ENCODE measurements at places on chromosomes 7 and 10.

- DNase-seq, result no peak
Measured at GRCh38 chr10:71971769-71972555, 7.8 kb downstream of the CHST3 start.

DNA sequence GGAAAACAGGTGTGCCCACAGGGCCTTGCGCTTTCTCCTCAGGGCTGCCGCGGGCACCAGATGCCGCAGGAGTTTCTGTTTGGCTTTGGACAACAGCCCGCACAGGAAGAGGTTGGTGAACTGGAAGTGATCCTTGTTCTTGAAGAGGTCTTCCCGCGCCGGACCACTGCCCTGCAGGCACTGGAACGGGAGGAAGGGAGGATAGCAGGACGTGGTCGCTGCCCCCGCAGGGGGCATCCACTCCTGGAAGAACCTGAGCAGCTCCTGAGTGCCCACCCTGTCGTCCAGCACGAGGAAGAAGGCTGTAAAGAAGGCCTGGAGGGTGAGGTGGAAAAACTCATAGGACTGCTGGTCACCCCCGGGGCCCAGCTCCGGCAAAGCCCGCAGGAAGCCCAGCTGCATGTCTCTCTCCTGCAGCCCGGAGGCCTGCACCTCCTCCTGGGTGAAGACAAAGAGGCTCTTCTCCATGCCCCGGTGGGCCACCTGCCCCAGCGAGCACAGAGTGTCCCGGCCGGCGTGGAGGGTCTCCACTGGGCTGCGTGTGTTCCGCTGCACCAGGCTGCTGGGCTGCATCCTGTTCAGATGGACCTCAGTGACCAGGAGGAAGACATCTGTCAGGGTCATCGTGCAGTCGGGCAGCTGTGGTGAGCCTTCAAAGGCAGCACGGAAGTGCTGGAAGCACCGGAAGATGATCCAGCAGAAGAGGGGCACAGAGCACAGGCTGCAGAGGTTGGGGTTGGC, 26.9 kb downstream of the NOD1 start:
- DNase-seq, result no peak

- no peak for DNase-seq
Measured at GRCh38 chr7:70712942-70713341, 419.0 kb upstream of the GALNT17 start.

- no peak for DNase-seq
Measured at GRCh38 chr7:16836481-16836880, 31.7 kb upstream of the AGR2 start.

GRCh38 chr10:68188835-68189234, 43.1 kb downstream of the ATOH7 start:
- DNase-seq, result no peak

GRCh38 chr7:128387216-128388144, 22.3 kb downstream of the IMPDH1 start:
- DNase-seq, result peak; percentile 88

DNA sequence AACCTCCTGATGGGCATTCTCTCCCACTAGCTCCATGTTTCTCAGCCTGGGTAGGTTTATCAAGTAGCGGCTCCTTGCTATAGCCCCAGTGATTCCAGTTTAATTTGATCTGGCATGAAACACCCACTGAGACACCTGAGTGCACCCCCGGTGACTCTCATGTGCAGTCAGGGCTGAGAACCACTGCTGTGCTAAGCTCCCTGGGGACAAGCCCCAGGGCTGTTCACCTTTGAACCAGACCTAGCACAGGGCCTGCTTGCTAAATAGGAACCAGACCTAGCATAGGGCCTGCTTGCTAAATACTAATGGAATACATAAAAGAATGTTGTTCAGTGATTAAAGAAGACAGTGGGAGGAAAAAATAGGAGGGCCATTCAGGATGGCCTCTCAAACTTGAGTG, 167.6 kb downstream of the JAZF1 start:
- no peak for DNase-seq

DNA sequence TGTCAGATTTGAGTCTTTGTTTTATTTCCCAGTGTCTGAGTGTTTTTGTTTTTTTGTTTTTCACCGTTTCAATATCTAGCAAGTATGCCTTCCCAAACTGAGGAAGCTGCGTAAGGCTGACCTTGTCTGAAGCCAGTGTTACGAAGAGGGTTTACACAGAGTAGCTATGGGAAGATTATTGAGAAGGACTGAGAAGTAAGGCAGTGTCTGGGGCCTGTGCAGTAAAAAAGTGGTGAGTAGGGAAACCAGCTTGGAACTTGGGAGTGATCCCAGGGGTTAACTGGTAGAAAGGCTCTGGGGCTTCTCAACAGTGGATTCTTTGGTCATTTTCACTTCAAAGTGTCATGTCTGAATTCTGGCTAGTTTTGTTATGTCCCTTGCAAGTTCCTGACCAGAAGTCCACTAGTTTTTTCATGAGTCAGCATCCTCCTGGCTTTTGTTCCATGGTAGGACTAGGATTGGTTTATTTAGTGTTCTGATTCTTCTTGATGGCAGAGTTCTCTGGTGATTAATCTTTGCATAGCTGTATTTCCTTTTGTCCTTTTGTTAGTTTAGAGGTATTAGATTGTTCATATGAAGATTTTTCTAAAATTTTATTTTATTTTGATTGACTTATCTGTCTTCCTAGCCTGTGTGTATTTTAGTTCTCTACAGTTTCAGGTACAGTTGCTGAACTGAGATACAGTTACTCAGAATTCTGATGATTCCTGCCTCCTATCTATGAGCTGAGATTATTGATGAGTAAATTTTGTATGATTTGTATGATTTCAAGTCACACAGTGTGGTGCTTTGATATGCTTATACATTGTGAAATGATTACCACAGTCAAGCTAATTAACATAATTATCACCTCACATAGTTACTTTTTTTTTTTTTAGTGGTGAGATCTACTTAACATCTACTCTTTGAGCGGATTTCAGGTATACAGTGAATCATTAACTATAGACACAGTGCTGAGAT, 19.0 kb downstream of the GARS1 start:
- DNase-seq, result no peak

DNA sequence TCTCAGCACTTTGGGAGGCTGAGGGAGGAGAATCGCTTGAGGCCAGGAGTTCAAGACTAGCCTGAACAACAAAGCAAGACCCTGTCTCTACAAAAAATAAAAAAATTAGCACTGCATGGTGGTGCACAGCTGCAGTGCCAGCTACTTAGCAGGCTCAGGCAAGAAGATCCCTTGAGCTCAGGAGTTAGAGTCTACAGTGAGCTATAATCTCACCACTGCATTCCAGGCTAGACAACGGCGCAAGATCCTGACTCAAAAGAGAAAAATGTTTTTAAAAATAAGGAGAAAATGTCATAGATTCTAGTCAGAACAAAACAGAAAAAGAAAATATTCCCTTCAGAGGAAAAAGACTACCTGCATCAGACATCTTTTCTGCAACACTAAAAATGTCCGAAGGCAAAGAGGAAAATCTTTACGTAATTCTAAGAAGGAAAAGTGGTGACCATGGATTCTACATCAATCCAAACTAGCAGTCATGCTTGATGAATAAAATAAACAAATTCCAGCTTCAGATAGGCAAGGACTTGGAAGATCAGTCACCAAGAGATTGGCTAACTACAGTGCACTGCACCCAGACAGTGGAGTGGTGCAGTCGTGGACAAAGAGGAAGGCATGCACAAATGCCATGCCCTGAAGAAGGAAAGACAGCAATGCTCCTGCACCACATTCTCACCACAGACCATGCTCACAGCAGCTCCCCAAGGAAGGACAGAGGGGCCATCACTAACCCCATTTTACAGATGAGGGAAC, 54.3 kb downstream of the ERCC6 start:
- DNase-seq, result no peak

DNA sequence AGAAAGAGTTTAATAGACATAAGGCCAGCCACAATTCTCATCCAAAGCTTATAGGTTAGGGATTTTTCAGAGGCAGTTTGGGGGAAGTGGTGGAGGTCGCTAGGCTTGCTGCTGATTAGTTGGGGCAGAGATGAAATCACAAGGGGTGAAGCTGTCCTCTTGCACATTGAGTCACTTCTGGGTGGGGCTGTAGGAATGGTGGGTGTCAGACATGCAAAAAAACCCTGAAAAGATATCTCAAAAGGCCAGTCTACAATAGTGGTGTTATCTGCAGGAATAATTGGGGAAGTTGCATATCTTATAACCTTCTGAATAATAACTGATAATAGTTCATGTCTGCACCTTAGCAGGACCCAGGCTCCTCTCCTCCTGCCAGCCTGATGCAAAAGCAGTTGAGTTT, 2.1 kb downstream of the FAM24B start:
- DNase-seq, result no peak

- DNase-seq, result no peak
Measured at GRCh38 chr7:139119486-139119849, 9.9 kb upstream of the ZC3HAV1 start.

- no peak for DNase-seq
Measured at GRCh38 chr10:71282323-71282680, 36.8 kb upstream of the SLC29A3 start.

DNA sequence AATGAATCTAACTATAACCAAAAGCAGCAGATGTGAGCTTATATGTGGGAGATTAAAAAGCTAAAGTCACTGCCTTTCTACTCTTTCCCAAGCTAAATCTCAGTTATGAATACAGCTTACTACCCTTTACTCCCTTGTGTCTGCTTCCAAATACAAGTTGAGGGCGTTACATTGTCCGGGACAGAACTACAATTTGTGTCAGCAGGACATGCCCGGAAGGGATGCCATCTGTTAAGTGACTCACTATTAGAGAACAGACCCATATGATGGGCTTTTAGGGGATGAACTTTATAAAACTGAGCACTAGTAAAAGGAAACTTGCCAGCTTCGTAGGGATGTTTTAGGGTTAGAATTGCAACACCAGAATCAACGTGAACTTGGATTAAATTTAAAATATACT, 299.7 kb upstream of the CSTF2T start:
- no peak for DNase-seq

- peak; percentile 59 for DNase-seq
Measured at GRCh38 chr10:93821051-93821772, 63.5 kb downstream of the LGI1 start.

DNA sequence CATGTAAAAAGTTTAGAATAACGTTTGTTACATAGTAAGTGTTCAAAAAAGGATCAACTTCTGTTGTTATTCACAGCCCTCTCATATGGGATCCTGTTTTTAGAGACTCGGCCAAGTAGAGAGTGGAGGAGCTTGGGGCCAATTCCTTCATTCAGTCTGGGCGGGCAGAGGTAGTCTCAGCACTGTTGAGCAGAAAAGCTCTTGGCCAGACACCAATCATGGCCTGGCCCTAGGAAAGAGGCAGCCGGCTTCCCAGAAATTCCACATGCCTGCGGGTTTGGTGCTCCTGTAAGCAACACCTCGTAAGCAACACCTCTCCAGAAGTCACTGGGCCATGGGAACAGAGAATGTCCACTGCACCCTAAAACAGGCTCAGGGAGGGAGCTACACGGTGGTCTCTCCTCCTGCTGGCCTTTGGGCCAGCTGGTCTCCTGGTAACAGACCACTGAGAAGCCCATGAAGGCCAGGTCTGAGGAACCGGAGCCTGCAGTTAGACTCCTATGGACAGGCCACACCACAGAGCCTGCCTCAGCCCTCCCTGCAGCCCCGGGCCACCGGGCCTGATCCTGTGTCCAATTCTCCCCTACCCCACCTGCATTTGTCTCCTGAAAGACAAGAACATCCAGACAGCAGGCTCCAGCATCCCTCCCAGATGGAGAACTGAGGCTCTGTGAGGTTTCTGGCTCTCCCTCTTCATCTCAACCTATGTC, 149.1 kb downstream of the GRID1 start:
- DNase-seq, result no peak

GRCh38 chr7:135645296-135645904, 16.9 kb upstream of the STMP1 start:
- peak; percentile 68 for DNase-seq

GRCh38 chr10:23331567-23332301, 12.9 kb downstream of the C10orf67 start:
- DNase-seq, result no peak

DNA sequence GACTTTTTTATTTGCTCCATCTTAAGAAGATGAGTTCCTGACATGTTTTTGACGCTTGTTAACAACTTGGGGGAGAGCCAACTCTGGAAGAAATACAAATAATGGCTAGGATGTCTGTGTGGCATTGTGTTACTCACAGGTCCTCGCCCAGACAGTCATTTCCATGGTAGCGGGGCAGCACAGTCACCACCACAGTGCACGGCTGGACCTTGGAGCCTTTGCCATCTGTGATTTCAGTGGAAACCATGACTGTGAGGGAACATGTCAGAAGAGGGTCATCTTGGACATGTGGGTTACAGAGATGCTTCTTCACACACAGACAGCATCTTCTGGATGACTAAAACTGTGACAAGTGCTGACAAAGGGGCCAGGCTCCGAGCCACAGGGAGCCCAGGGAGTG, 74.5 kb downstream of the PKD1L1 start:
- no peak for DNase-seq

GRCh38 chr10:1270490-1270889, 214.3 kb downstream of the WDR37 start:
- no peak for DNase-seq

GRCh38 chr10:75403939-75404814, 2.6 kb upstream of the ZNF503 start:
- DNase-seq, result peak; percentile 30

DNA sequence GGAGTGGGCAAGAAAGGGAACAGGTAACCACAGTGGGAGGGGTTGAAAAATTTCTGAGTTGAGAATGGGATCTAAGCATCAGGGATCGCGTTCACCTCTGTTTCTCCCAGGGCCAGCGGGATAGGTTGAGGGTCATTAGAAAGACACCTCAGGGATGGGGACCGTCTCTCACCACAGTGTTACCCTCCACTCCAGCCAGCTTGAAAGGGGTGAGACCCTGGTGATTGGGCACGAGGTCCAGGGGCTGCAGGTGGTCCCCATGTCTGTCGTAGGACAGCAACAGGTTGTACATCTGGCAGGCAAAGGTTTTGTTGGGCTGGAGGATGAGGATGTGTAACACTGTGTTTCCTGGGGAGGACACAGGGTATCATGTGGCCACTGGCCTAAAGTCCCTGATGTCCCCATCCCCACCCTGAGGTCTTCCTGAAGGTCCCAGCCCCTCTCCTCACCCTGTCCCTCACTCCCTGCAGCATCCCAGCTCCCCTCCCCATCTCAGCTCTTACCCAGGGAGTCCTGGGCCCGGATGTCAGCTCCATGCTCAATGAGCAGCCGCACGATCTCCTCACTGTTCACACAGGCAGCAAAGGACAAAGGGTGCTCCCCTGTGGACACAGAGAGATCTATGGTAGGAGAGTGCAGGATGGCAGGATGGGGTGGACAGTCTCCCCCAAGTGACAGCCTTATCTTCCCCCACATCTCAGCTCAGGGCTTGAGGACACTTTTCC, 9.1 kb downstream of the TRPV6 start:
- no peak for DNase-seq

DNA sequence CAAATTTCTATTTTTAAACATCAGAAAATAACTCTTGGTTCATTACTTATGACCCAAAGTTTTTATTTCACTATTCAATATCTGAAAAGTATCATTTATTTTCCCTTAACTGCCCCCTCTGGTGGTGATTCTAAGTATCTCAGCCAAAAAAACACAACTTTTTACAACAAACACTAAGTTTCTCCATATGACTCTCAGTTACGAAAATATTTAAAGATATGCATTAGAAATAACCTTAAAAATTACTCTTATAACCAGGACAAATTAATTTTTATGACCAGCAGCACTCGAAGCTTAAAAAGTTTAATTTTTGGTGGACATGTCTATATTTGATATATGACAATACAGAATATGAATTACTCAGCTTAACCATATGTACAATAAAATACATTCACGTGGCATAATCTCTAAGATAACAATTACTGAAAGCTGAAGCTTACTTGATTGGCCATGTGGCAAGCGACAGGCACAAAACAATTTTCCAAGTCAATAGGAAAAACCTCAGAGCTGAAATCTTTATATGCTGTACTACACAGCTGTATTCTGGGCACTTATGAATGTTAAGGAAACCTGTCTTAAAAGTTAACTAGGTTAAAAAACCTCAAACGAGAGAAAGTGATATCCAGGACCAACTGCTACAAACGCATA, 2.3 kb downstream of the HNRNPA2B1 start:
- peak; percentile 76 for DNase-seq

All from HT-29 (cell line).